Right forelimb (tissue), 1 donor: ENCODE measurements at places on chromosomes 1 and 21.
A peak's percentile ranks its signal among the peaks of the same experiment; 100 is the strongest.

DNA sequence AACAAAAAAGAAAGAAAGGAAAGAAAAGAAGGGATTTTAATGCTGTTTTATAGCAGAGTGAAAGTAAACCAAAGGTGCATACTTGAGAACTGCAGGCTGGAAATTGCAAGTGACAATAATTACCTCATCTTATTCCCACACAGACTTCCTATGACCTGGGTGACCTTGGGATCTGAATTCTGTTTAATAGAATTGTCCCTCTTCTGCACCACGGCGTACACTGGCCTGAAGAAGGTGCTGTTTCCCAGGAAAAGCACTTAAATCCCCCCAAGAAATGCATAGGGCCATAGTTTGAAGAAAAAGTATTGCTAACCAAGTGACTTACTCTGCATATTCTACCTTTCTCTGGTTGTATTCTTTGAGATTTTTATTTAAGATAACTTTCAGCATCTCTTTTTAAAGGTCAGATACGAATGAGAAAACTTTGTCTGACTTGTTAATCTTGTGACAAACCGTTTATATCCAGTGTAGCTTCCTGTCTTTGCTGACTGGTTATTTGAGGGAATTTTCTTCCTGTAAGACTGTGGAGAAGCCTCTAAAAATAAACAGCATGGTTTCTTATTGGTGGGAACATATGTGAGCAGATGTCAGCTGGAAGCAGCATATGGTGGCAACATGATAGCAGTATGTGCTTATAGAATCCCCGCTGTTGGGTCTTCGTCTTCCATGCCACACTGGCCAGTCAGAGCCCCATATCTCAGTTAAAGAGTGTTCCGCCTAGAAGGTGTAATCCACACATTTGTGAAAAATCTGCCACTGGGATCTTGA is 16.3 kb downstream of the TGFB2 start:
- DNase-seq = no peak

DNA sequence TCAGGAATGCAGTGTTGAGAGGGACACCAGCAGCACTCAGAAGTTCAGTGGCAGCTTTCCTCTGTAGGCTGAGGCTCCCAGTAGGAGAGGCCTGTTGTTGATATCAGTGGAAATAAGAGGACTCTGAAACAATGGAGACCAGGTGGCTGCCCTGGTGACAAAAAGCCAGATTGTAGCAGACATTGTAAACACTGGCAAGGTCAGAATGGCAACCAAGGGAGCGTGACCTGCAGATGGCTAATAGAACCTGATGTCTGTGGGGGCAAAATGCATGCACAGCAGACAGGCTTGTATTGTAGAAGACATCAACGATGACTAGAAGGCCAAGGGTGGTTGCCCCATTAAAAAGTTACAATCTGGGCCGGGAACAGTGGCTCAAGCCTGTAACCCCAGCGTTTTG is 53.1 kb upstream of the GPR37L1 start:
- no peak for DNase-seq

GRCh38 chr1:59669752-59670312 is 144.9 kb upstream of the HOOK1 start:
- no peak for DNase-seq

DNA sequence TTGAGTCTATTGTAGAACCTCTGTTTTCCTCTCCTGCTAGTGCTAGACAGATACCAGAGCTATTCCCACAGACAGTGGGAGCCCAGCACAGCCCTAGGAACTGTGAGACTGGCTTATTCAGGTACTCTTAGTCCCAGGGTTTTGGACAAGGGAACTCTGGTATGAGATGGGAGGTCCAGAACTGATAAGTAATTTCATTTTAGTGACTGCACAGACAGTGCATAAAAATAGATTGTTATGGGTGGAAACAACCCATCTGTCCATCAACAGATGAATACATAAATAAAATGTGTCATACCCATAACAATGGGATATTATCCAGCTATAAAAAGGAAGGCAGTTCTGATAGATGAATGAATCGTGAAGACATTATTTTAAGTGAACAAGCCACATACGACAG is 9.0 kb downstream of the EPS8L3 start:
- DNase-seq = no peak

DNA sequence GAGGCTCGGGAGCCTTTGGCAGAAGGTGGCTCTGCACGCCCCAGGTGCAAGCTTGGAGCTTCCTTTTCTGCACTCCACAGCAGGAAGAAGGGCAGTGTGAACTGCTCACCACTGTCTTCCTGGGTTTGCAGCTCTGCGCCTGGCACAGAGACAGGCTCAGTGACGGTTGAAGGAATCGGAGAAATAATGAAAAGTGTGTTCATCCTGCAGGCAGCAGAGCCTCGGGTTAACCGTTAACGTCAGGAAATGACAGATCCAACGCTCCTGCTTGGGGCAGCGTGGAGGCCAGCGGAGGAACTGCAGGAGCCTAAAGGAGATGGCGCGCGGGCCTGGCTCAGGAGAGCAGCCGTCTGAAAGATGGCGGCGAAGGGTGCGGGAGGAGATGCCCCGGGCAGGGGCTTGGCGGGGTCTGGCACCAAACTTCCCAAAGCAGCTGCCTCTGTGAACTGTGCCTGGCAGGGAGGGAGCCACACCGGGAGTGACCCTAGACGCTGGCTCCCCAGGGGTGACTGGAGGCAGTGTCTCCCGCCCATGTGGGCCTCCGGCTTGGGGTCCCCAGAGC is 10.9 kb upstream of the SAMD11 start:
- no peak for DNase-seq

DNA sequence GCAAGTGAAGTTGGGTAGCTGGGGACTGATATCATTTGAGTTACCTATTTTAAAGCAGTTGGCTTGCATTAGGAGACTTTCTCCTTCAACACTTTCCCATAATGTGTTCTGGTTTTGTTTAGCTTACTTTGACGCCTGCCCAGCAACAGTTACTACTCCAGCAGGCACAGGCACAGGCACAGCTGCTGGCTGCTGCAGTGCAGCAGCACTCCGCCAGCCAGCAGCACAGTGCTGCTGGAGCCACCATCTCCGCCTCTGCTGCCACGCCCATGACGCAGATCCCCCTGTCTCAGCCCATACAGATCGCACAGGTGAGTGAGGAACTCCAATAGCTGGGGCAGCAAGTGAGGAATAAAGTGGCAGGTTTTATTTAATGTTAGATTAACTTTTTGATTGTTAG is 144.3 kb downstream of the CD247 start:
- no peak for DNase-seq

GRCh38 chr1:3444736-3445135 is 9.7 kb upstream of the ARHGEF16 start:
- DNase-seq = no peak

GRCh38 chr21:43644609-43645008 is 14.7 kb downstream of the HSF2BP start:
- DNase-seq = no peak

DNA sequence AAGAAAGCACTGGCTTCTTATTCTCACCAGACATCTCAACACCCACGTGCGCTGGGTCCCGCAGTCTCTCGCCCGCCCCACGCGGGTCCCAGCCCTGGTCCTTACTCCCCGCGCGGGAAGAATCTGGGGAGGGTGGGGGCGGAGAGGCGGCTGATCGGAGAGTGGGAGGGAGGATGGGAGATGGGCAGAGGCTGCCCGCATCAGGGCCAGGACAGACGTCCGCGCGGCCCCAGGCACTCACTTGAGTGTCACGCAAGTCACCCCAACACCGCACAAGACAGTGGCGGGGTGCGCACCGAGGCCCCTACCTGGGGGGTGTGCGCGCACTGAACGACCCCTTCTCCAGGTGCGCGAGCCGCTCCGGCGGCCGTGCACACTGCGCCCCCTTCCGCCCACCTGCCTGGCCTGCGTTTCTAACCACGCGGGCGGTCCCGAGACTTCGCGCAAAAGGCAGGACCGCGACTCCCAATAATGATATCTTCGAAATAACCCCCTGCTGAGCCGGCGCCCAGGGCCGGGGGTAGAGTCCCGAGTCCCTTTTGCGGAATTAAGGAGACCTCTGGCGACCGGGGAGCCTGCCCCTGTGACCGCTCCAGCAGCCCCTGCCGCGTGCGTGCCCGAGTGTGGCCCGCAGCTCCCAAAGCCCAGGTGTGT is 6.0 kb upstream of the SIM2 start:
- peak; percentile 54 for DNase-seq

- DNase-seq = no peak
Measured at GRCh38 chr1:209208648-209209047, 374.9 kb upstream of the CAMK1G start.

GRCh38 chr1:81695741-81696140 is 105.0 kb upstream of the ADGRL2 start:
- no peak for DNase-seq

GRCh38 chr1:230122366-230123279 is 55.6 kb downstream of the GALNT2 start:
- no peak for DNase-seq

GRCh38 chr1:96521994-96522760 is 199.4 kb upstream of the PTBP2 start:
- no peak for DNase-seq

DNA sequence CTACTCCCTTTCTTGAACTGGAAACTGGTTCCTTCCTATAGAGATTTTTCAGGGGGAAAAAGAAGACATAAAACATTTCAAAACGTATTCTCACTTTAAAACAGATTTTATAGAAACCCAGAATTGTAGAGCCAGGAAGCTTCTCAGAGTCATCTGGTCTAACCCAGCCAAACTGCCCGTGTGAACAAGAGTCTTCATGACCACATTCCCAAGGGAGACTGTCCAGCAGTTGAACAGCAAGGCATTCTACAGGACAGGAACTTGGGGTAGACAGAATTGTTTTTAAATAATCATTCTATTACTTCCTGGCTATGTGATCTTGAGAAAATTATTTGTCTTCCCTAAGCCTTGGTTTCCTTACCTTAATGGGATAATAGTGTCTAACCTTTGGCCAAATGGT is 163.5 kb upstream of the IVNS1ABP start:
- no peak for DNase-seq

- DNase-seq = no peak
Measured at GRCh38 chr1:25832336-25833037, 12.7 kb downstream of the MTFR1L start.

GRCh38 chr1:196607981-196608380 is 259 bp downstream of the KCNT2 start:
- DNase-seq = no peak

DNA sequence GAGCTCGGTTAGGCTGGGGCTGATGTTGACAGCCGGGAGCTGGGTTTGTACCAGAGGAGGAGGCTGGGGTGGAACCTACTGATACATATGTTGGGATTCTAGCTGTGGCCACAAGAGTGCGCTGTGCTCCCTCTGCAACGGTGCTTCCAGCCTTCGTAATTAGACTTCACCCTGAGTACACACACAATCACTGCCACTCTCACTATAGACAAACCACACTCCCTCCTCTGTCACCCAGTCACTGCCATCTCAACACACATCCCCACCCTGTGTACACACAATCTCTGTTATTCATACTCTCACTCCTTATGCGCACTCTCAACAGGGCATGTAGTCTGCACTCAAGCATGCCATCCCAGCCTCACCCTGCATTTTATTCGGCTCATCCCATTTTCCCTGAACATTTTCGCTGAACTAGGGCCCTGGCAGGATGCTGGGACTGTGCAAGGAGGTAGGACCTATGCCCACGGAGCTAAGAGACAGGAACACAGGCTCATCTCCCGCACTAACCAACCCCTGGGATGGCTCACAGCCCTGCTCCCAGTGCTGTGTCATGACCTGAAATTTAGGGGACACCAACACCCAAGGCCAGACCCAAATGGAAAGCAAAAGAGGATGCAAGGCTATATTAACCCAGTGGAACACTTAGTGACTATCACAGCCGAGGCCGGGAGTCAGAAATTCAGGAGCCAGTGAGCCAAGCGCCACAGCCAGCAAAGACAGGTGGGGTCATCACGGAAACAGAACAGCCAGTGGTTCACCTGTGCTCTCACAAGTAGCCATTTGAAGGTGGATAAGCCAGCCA is 5.7 kb downstream of the GJB3 start:
- peak; percentile 70 for DNase-seq

GRCh38 chr1:32957017-32957416 is 7.6 kb downstream of the RNF19B start:
- no peak for DNase-seq

- DNase-seq = no peak
Measured at GRCh38 chr1:17624611-17625233, 85.2 kb downstream of the ARHGEF10L start.

DNA sequence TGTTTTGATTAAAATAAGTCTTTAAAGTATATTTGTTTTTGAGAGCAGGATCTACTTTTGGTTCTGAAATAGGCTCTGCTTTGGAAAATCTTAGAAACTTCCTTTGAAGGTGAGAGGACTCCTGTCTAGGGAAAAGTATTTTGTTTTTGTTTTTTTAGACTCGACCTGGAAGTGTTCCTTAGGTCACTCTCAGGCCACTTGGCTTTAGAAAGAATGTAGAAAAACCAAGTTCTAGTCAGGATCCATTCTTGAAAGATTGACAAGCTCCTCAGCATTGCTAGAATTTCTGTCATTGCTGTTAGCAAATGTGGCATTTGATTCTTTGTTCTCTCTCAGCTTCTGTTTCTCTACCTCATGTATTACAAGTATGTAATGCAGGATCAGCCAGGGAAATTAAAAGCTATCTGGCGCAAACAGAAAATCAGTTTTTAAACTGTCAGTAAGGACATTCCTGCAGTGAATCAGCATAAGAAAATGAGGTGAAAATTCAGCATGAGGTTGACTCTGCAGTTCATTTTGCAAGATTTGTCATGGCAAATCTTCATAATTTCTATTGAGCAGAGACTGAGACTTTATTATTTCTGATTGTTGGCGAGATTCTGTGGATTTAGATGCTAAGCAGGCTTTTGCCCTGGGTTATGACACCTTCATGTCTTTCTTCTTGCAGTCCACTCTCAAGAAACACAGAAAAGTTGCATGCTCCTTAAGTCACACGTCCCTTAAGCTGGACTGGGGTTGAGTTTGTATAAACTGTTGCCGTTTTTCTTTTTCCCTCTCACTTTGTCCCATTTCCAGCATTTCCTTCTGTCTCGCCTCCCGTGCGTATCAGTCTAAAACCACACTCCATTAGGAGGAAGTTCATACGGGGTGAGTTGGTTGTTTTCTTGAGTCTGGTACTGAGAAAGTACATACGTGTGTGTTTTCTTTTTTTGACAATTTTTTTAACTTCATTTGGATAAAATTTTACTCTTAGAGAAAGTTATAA is 12.6 kb downstream of the NTPCR start:
- DNase-seq = no peak

DNA sequence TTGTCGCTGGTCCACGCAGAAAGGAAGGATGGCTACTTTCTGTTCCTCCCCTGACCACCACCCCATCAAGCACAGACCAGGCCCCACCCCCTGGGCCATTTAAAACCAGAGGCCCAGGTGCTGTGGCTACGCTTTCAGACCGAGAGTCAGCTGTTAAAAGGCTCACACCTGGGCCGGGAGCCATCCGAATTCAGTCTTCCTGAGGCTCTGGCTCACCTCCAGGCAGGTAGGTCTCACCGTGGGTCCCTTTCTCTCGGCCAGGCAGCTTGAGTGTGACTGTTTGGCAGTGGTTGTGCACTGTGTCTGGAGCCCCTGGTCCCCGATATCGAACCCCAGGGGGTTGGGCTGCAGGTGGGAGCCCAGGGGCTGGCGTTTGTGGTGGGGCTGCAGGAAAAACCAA is 7.2 kb downstream of the ACTL8 start:
- DNase-seq = no peak

GRCh38 chr1:36603461-36603860 is 120.7 kb upstream of the CSF3R start:
- DNase-seq = no peak

GRCh38 chr1:90187323-90187585 is 192.3 kb downstream of the ZNF326 start:
- DNase-seq = no peak
